Neuronal stem cell (in vitro differentiated cells): ENCODE measurements at places on chromosomes 16 and 17.

DNA sequence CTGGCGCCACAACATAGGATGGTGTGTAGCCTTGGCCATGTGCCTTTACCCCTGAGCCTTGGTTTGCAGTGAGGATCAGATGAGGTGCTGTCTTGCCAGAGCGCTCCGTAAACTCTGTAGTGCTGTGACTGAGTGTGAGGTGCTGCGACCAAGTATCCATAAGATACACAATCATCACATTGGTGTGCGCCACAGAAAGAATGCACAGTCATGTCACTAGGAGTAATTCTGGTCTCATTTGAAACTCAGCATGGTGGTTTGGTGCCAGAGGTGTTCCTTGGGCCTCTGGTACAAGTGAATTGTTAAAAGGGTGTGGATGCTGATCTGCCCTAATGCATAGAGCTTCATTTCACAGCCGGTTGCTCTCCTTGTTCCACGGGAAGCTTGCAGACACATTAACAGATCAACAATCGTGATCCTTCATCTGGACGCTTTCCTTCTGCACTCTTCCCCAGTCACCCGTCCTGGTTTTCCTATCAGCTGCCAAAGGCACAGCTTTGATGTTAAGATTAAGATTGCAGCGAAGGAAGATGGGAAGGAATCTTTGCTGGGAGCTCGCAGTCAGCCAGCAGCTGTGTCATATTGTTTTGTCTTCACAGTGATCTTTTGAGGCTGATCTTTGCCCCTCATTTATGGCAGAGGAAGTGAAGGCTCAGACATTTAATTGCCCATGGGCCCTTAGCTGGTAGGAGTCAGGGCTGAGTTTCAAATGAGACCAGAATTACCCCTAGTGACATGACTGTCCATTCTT lies 79.1 kb downstream of the KSR1 start:
- no peak for DNase-seq

DNA sequence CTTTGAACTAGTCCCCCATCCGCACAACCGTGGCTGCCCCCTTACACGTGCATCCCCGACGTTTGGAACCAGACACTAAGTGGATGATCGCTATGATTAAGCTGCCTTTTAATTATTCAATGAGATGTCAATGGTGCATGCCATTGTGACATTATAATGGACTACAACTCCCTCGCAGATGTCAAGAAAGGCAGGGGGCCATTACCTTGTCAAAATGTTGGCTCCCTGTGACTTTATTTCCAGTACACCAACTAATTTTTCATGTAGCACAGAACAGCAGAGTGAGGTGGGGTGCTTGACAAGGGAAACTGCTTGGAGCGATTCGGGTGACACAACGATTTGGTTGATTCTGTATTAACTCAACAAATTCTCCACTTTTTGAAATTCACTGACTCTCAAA lies 26.5 kb downstream of the ASIC2 start:
- no peak for DNase-seq

DNA sequence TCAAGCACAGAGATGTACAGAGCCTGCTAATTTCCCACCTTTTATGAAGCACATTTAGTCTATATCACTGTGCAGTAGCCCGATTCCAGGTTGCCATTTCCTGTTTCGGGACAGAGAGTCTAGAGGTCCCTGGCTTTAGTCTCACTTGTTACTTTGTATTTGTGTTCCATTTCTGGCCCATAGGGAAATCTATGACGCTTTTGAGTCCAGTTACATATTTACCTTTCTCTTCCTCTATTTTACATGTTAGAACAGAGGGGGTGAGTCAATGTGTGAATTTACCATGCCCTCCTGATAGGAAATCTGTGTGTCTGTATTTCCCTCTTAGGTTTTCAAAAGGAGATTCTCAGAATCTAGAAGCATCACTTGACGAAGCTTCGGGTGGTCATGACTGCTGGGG lies 227.1 kb upstream of the ZFHX3 start:
- DNase-seq: no peak

GRCh38 chr17:62800585-62800984 lies 7.5 kb downstream of the MARCHF10 start:
- DNase-seq: no peak

DNA sequence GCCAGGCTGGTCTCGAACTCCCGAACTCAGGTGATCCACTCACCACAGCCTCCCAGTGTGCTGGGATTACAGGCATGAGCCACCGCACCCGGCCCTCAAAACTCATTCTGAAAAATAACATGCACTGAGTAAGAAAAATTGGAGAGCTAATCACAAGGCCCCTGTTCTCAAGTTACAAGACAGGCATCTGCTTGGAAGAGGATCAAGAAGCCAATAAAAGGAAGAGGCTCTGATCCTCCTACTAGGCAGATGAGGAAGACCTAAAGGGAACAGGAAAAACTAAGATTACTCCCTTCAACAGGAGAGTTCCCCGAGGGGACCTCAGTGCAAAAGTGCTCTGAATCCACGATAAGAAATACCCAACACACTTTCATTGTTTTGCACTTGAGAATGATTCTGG lies 18.4 kb downstream of the BLMH start:
- no peak for DNase-seq

DNA sequence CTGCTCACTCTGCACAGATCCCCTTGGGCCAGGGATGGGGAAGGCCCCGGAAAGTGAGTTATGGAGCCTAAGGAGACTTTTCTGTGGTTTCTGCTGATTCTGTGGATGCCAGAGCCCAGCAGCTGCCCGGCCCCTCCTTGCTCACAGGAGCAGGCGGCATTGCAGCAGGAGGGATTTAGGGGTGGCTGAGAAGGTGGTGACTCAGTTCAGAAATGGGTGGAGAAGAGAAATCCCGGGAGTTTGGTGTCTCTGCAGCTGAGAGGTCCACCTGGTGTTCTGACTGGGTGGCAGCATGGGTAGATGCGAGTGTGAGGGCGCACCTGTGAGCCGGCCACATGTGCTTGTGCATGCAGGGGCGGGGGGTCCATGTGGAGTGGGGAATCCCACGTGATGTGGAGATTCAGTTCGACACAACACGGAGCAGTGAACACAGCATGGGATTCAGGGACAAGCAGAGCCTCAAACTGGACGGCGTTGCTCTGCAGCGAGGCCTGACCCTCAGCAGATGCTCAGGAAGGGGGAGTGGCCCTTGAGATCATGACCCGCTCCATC lies 16.0 kb upstream of the SPPL2C start:
- no peak for DNase-seq

DNA sequence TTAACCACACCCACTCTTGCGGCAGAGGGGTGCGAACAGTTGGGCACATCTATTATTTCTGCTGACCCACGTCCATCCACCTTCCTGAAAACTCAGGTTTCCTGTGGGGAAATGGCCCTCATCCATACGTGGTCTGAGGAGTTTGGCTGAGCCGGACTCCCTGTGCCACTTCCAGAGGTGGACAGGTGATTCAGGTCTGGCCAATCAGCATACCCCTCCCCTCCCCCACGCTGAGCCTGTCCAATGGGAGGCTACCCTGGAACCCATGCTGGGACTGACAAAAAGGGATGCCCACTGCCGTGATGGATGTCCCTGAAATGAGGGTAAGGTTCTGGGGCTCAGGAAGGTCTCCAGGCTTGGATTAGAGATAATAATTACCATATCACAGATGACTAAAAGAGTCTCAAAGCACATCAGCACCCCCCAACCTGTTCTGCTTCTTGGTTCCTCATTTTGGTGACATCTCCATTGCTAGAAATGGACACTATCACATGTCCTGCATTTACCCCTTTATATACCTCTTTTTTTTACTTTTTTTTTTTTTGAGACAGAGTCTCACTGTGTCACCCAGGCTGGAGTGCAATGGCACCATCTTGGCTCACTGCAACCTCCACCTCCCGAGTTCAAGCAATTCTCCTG lies 5.3 kb upstream of the MAPK7 start:
- DNase-seq: no peak

GRCh38 chr17:69492410-69493071 lies 78.0 kb downstream of the MAP2K6 start:
- no peak for DNase-seq
